ENCODE measurements at places on chromosomes 3 and 15.

- no peak for DNase-seq
These were observed 160.0 kb downstream of the FRMD5 start for GRCh38 chr15:44034933-44035624.

GRCh38 chr15:75008629-75009326 lies 13.4 kb downstream of the SCAMP5 start:
- DNase-seq = no peak

DNA sequence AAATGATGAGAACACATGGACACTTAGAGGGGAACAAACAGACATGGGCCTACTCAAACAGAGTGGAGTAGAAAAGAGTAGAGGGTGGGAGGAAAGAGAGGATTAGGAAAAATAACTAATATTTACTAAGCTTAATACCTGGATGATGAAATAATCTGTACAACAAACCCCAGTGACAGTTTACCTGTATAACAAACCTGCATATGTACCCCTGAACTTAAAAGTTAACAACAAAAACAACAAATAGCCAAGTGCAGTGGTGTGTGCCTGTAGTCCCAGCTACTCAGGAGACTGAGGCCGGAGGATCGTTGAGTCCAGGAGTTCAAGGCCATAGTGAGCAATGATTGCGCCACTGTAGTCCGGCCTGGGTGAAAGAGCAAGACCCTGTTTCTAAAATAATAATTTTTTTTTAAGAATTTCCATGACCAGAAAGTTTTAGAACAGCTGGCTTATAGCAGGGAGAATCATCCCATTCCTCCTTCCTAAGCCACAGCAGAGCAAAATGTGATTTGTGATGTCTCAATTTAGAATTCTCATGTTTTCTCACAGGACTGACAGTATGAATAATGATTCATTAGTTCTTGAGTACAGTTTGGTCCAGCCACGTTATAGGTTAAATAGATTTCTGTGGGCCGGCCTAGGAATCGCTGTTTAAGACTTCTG lies 150.0 kb downstream of the ZNF609 start:
- no peak for DNase-seq

- DNase-seq = no peak
These were observed 2.8 kb downstream of the EFHB start for GRCh38 chr3:19931180-19931692.

DNA sequence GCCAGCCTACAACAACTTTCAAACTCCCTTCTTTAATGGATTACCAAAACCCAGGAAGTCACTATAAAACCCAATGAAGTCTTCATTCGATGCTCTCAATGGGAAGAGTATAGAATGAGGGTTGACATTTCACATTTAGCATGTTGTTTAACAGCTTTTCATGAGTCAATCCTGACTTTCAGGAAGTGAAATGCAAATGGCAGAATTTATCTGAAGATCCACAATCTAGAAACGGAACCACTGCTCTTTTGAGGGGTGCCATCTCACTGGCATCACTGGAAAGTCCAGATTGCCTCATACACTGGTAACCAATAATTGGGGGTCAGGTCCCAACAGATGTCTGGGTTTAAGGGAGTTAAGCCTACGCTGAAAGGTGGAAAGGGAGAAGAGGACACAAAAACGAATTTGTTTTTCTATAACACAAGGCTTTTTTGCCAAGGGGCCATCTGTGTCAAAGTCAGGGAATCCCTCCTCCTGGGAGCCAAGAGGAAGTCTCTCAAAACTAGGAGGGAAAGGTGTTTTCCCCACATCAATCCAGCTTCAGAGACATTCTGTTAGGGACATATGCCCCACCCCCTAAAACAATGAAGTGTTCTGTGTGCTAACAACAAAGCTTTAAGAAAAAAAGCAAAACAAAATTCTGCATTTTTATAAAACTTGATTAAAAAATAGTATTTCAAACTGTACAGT lies 12.0 kb upstream of the ATP1B3 start:
- no peak for DNase-seq

DNA sequence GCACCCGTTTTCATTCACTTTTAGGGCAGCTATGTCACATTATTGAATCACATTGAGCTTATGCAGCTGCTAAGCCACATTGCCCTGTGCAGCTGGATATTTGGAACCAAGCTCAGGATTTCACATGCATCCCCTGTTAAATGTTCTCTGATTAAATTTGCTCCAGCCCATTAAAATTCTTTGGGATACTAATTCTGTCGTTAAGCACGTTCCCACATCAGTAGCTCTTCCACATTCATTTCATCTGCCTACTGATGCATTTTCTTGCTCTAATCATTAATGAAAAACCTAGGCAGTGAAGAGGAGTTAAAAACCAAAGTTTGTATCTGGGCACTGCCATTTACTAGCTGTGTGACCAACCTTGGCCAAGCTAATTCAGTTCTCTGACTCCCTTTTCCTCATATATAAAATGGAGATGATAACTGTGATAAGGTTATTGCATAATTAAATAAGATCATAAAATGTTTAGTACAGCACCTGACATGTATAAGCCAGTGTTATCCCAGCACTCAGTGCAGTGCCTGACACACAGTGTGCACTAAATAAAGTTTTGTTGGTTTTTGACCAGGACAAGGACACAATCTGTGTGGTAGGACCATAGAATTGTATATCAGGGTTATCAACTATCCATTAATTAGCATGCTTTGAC lies 222.2 kb upstream of the ATP11B start:
- DNase-seq = no peak

- no peak for DNase-seq
These were observed 24.0 kb upstream of the TLE3 start for GRCh38 chr15:70121624-70122302.

GRCh38 chr3:100830931-100831330 lies 121.6 kb downstream of the TFG start:
- no peak for DNase-seq

- DNase-seq = no peak
These were observed 7.3 kb upstream of the CACNA1D start for GRCh38 chr3:53486961-53487654.

DNA sequence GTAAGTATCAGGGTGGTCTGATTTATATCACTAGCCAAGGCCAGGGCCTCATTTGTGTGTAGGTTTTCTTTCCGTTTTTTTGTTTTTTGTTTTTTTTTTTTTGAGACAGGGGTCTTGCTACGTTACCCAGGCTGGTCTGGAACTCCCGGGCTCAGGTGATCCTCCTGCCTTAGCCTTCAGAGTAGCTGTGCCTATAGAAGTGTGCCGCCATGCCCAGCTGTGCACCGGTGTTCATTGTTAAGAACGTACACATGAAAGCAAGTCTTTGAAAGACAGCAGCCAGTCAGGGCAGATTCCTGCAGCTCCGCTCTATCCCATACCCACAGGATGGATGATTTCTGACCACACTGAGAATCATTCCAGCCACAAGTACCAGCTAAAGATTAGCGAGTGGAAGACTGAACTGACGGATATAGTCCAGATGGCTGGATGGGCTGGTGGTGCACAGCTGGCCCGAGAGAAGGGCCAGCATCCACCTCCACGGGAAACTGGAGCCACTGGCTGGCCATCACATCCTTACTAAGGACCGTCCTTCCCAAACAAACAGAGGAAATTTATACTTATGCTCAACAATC lies 95.4 kb downstream of the PCSK6 start:
- DNase-seq = no peak

DNA sequence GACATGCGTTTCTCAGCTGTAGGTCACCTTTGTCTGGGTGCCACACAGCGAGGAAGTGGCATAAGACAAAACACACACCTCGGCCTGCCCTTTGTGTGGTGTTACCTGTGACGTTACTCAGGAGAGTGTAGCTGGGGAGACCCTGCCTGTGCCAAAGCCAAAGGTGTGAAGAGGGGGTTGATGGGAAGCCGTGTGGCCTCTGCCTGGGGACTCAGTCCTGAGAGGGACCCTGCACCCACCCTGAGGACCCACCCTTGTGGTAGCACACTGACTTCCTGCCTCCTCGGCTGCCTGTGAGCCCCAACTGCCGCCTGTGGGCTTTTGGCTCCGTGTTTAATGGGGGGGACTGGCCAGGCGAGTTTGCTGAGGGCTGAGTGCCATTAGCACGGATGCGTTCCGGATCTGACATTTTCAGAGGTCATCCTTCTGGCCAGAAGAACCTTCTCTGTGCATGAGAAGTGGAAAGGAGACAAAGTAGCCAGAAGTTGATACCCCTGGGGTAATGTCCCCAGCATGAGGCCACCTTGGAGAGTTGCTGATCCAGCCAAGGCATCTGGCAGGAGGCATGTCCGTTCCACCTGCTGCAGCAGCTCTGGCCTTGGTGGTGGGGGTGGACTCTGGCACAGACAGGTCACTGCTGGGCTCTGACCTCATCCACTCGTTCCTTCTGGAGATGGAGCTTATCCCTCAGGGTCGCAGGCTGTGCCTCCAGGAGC lies 51.8 kb upstream of the FURIN start:
- no peak for DNase-seq

DNA sequence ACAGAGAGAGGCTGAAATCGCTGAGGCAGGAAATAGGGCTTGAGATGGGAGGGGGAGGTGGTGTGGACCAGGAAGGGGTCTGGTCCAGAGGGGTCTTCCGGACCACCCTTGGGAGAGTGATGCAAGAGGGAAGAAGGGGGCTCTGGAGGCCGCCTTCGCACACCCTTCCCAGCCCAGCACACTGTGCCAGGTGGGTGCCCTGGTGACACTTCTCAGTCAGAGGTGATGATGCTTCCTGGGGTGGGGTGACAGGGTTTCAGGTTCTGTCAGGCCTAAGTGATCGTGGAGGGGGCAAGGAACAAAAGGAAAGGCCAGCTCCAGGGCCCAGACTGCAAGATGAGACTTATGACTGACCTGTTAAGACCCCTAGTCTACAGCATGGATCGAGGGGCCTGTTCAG lies 12.7 kb downstream of the SEMA3G start:
- peak; percentile 10 for DNase-seq

GRCh38 chr15:89593018-89593417 lies 17.7 kb downstream of the TICRR start:
- DNase-seq = no peak

- no peak for DNase-seq
These were observed 58.6 kb downstream of the IGF1R start for GRCh38 chr15:98706986-98707385.

DNA sequence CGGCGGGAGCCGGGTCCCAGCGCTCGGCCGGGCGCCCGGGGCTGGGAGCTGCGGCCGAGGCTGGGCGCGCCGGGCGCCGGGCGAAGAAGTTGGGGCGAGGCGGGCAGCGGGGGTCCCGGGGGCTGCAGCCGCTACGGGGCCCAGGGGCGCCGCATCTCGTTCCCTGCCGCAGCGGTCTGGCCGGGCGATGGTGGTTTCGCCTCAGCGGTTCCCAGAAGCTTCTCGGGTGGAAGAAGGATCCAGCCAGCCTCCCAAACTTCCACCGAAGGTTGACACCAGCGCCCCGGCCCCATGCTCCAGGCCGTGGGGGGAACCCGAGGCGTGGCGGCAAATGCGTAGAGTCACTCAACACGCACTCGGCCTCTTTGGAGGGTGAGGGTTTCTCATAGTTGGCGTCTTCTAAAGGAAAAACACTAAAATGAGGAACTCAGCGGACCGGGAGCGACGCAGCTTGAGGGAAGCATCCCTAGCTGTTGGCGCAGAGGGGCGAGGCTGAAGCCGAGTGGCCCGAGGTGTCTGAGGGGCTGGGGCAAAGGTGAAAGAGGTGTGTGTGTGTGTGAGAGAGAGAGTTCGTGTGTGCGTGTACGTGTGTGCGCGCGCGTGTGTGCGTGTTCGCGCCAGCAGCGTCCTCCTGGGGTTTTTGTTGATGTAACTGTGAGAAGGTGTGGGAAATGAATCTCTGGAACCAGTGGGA lies 940 bp downstream of the BOC start:
- no peak for DNase-seq

DNA sequence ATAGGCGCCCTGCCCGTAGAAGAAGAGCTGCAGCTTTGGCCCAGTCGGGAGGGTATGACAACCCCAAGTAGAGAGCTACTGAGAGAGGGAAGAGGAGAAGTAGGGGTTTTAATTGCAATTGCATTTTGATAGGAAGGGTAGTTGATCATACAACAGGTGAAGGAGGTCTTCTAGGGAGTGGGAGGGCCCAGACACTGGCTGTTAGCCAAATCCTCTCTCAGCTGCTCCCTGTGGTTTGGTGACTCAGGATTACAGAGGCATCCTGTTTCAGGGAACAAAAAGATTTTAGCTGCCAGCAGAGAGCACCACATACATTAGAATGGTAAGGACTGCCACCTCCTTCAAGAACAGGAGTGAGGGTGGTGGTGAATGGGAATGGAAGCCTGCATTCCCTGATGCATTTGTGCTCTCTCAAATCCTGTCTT lies 408.9 kb upstream of the THBS1 start:
- DNase-seq = no peak

GRCh38 chr3:134361162-134361835 lies 12.9 kb downstream of the AMOTL2 start:
- DNase-seq = peak; percentile 19

DNA sequence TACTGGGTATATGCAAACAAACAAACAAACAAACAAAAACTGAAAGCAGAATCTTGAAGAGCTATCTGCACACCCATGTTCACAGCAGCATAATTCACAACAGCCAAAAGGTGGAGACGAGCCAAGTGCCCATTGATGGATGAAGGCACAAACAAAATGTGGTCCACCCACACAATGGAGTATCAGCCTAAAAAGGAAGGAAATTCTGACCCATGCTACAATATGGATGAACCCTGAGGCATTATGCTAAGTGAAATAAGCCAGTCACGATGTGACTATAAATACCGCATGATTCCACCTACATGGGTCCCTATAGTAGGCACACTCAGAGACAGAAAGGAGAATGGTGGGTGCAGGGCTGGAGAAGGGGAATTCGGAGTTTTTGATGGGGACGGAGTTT lies 24.1 kb downstream of the XPC start:
- no peak for DNase-seq

GRCh38 chr15:79136434-79137046 lies 46.0 kb upstream of the RASGRF1 start:
- no peak for DNase-seq

DNA sequence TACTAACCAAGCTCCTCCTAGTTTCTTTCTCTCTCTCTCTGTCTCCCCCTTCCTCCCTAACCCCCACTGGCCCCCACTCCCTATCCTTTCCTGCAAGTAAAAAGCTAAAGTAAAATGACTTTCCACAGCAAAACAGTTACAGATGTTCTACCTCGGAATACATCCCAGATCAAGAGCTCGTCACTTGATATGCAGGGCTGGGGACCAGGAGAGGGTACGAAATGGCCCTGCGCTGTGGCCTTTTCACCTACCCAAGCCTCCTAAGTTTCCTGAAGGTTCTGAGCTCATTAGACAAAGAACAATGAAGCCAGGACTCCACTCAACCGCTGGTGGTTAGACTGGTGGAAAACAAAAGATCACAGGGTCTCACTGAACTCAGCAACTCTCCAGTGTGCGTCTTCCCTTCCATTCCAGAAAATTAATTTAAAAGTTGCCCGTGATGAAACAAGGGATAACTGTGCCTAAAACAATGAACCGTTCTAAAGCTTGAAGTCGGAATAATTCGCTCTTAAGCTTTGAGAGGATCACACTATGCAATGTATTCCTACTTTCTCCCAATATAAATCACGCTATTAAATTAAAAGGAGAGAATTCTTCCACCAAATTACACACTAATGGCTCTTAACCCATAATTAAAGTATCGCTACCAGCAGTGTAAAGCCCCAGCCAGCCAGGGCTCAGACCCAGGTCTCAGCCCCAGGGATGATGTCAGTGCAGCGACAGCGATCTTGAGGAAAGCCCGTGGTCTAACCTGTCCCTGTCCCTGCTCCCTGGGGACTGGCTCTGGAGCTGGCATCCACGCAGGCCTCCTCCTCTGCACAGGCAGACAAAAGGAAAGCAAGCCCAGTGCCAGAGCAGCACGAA lies 5.0 kb downstream of the VGLL4 start:
- no peak for DNase-seq

GRCh38 chr3:42697289-42698051 lies 5.1 kb downstream of the HHATL start:
- no peak for DNase-seq

GRCh38 chr3:63328365-63328764 lies 50.3 kb downstream of the SYNPR start:
- no peak for DNase-seq
